Stimulated activated CD4-positive, alpha-beta T cell treated with anti-CD3 and anti-CD28 coated beads, Interleukin-4, amount 100 ng/mL, for 48 hours (primary cell): ENCODE measurements at places on chromosomes 5 and 9.

DNA sequence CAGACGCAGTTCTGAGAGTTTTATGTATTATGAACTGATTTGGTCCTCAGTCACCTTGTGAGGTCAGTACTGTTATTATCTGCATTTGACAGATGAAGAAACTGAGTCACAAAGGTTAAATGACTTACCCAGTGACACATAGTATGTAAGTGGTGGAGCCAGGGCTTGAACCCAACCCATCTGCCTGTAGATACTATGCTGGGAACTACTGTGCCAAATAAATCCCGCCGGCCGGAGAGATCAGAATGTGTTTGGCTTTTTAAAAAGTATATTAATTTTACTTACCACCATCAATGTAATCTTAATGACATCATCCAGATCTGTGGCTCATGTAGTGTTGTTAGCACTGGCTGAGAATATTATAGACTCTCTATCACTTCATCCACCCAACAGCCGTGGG lies 80.8 kb downstream of the ZNF618 start:
- no peak for DNase-seq

DNA sequence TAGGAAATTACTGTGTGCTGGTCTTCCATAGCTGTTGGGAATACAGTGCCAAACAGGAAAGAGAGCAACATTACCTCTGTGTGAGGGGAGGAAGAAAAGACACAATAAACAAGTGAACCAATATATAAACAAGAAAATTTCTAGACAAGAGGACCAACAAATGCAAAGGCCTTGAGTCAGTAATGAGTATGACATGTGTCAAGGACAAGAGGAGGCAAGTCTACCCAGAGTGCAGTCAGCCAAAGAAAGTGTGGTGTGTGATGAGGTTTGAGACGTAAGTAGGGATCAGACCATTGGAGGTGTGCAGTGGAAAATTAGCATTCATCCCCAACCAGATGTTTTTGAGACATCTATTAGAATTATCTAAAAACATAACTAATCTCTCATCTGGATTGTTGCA lies 69.5 kb upstream of the CDH6 start:
- DNase-seq: no peak

DNA sequence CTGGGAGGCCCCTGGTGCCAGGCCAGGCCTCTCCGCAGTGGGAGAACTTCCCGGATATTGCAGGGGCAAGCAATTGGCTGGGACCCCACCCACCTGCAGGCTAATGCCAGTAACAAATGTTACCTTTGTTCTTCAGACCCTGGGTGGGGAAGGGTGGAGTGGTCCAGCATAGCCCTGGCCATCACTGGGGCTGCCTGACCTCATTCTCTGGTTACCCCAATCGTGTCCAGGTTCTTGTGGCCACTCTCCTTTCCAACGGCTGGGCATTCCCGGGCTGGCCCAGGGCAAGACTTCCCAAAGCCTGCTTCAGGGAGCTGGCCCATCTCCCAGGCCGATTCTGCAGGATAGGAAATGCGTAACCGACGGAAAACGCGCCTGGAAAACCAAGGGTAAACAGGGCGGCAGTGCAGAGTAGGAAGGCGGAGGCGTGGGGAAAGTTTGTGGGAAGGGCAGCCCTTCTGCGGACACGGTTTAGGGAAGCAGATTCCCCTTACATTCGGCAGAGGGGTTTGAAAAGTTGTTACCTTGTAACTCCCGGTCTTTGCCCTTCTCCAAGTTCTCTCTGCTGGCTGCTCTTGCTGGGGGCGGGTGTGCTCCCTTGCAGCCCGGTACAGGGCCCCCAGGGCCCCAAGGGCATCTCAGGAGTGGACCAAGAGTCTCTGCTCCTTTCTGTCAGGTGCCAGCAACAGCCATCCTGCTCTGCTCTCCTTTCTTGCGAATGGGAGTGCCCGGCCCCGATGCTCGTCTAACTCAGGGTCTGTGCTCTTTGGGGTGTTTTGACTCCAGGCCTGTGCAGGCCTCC lies 3.5 kb downstream of the NRARP start:
- no peak for DNase-seq

- no peak for DNase-seq
Measured at GRCh38 chr5:124552526-124552925, 193.9 kb downstream of the ZNF608 start.

DNA sequence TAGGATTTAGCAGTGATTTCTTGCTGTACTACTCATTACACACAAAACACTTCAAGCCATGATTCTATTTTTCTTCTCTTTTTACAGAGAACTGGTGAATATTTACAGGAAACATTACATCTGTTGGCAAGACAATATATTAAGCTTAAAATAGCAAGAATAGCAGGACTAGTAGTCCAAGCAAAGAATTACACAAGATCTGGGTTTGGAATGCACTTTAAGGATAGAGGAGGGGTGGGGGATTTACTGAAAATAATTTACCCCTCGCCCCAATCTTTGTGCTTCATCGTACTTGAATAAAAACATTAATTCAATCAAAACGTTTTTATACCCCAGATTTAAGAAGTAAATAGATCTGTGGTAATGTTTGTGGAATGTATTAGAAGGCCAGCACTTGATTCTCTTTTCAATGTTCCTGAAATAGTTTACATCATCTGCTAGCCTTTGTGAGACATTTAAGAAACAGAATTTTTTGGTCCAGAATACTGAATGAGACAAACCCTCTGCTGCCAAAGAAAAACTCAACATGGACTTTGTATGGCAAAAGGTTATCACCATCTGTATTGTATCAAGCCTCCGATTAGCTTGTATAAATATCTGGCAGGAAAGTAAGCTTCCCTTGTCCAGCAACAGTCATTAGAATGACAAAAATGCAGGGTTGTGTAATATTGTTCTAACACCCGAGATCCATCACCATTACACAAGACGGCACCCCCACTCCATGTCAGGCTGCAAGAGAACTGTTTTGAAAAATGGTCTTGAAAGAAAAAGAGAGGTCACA lies 23.8 kb downstream of the SVEP1 start:
- DNase-seq: no peak
